ENCODE measurements at places on chromosomes 6 and 20.

- peak; percentile 82 for DNase-seq
Measured at GRCh38 chr20:57620274-57620990, at the start of gene ZBP1. ZBP1 (minus strand) TSS chr20:57620426; CDS start chr20:57620295, 131 bp downstream.

- no peak for DNase-seq
Measured at GRCh38 chr6:50128420-50129005, 78.8 kb upstream of the DEFB112 start.

GRCh38 chr20:53061192-53062108, 89.3 kb downstream of the TSHZ2 start:
- DNase-seq, result no peak

DNA sequence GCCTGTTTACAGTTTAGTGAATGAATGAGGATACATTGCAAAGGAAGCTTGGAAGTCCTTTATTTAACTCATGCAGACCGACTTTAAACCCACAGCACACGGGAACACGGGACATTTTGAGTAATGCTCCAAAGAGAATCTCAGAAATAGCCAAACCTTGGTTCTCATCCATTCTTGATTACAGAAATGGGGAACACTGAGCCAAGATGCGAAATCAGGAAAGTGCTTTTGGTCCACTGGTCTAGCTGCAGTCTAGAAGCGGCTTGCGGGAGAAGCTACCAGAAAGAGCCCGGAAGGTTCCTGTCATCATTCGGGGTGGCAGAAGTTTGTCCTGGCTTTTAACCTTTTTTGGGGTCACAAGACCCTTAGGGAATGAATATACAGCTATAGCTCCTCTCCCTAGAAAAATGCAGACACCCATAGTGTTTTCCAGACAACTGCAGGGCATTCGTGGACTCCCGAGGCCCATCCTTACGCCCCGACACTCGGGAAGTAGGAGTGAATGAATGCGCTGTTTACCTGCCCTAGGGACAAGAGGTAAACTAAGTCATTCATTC, 475 bp upstream of the TMEM181 start:
- no peak for DNase-seq

GRCh38 chr6:2209226-2209809, 36.1 kb downstream of the GMDS start:
- DNase-seq, result peak; percentile 30

DNA sequence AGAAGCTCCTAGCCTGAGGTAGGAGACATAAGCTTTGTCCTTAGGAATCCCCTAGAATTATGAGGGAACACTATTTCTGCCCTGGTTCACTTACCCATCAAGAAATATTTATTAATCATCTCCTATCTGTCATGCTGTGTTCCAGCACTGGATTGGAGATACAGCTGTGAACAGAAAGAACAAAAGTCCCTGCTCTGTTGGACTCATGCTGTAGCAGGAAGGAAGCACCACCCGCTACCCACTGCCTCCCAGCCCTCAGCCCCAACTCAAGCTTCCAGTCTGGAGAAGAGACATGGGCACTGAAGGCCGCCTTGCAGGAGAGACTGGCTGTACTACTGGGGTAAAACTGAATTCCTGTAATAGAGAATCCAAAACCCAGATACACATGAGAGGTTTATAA, 78.0 kb downstream of the MDGA1 start:
- no peak for DNase-seq

DNA sequence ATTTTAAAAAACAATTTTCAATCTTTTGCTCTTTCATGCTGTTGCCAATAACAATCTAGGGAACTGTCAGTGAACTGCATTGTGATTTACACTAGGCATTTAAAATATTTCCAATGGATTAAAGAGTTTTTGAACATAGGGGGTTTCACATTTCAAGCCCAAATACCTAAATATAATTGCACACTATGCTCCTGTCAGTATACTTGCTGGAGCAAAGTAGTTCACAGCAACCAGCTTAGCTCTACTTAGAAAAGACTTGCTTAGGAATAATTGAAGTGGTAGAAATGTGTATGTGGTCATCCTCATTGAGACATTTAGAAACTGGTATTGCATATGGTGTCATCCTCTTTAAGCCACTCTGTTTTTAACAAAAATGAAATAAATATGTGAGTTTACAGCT, 41.7 kb upstream of the REV3L start:
- no peak for DNase-seq

- DNase-seq, result no peak
Measured at GRCh38 chr6:166779963-166780683, 153.1 kb upstream of the RPS6KA2 start.

- no peak for DNase-seq
Measured at GRCh38 chr6:111952821-111953540, 79.7 kb upstream of the FYN start.
